Hindlimb muscle (tissue), 1 donor: ENCODE measurements at places on chromosomes 11 and 22. TPM values are rescaled to one million over a fixed set of nuclear protein-coding genes. Genes with fewer than 3 reads are reported as not detected.

GRCh38 chr22:49930596-49931412 is 12.4 kb downstream of the CRELD2 start:
- DNase-seq: no peak

DNA sequence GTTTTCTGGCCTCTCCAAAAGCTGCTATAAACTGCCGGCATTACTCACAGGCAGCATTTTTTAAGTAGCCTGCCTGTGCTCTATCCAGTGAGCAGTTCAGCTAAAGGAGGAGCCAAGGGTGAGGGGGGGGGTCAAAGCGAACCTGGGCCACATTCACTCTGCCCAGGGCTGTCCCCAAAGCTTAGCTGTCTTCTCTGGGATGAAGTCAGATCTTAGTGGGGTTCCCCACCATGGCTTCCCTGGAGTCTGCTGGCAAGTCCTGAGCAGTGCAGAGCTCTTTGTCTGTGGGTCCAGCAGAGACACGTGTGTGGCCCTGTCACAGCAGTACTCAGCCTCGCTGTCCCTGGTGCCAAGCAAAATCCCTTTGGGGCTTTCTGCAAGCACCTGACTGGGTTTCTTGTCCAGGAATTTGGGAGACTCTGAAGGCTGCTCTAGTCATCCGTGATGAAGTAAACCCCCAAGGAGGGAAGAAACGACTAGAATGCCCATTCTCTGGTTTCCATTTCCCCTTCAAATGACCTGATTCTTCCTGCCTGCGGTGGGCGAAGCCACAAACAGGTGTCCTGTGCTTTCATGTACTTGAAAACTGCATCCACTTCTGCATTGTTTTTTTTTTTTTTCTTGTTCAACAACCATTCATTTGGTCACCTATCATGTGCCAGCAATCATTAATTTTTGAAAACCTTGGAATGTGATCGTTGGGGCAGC is 2.6 kb downstream of the KCNJ5 start:
- DNase-seq: no peak

SLC43A3 gene
- 24.7 TPM for polyA plus RNA-seq

- DNase-seq: peak; percentile 34
Observed at GRCh38 chr11:61542705-61543104, 34.2 kb downstream of the LRRC10B start.

GRM5 gene
- polyA plus RNA-seq: 0.05 TPM

GRCh38 chr22:38489561-38490145 is 16.5 kb downstream of the DDX17 start:
- DNase-seq: no peak

- DNase-seq: no peak
Observed at GRCh38 chr11:131999084-131999483, 628.7 kb downstream of the NTM start.

HOATZ gene
- polyA plus RNA-seq: not detected

DNA sequence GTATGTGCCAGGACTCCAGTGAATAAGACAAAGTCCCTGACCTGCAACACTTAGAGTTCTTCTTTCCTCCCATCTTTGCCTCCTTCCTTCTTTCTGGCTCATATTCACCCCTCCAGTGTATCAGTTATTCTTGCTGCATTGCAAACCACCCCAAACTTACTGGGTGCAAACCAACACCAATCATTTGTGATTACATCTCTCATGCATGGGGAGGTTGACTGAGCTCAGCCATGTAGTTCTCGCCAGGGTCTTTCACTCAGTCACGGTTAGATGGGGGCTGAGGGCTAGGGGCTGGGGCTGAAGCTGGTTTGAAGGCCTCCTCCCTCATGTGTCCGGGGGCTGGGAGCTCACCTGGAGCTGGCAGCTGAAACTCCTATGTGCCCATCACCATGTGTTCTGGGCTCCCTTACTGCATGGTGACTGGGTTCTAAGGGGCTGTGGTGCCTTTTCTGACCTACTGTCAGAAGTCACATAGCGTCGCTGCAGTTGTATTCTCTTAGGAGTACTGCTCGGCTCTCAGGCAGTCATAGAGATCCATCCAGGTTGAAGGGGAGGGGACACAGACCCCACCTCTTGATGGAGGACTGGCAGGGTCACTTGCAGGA is 35.0 kb upstream of the CACNG2 start:
- no peak for DNase-seq

NFAM1 gene
- polyA plus RNA-seq: 0.89 TPM

PNPLA3 gene
- 0.39 TPM for polyA plus RNA-seq

DNA sequence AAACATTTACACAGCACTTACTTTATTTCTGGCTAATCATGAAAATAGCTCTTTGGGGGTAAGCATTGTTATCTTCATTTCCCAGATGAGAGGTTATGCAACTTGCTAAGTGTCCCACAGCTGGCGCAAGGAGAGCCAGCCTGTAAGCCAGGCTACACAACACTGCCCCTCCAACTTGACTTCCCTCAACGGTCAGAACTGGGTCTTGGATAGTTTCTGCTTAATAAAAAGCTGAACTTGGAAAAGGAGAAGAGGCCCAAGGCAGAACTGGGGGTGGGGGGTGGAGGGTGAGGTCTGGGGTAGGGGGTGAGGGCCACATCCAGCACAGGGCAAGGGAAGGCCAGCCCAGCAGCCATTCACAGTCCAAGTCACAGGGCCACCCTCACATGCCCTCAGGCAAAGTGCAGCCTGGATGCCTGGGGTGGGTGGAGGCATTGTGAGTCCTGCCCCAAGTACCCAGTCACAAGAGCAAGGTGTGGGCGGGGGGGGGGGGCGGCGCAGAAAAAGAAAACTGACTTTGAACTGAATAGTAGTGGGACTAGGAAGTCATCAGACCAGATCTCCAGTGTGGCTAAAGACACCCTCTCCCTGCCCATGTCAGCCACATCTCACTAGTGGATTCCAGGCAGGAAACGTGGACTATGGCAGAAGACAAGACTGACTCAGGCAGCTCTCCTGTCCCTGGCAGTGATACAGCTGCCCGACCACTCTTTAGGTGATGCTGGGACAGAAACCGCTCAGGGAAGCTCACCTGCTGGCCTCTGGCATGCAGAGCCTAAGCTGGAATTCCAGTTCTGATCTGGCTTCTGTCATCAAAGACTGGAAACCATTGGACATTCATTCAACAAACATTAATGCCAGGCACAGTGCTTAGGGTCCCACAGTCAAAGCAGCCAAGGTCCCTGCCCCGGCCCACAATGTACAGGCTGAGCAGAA is 52.4 kb downstream of the PACSIN2 start:
- DNase-seq: no peak

GRCh38 chr11:11211888-11212287 is 141.2 kb downstream of the CSNK2A3 start:
- DNase-seq: no peak

- DNase-seq: no peak
Observed at GRCh38 chr11:130179396-130180306, 20.1 kb downstream of the ST14 start.

DNA sequence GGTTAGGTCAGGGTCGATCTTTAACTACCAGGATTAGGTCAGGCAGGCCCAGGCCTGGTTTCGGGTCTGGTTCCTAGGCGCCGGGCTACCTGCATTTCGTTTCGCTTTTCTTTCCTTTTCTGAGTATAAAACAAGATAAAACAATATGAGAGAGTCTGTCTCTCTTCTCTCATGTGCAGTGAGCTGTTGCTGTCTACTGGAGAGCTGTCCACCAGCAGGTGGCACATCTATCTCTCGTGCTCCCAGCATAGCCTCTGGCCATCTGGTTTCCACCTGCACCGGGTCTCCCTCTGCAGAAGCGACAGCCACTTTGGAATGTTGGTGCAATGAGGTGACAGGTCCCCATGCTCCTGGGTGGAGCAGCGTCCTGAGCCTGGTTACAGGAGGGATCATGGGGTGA is 27.6 kb downstream of the RIBC2 start:
- peak; percentile 68 for DNase-seq
